Amniotic stem cell (primary cell): ENCODE measurements at places on chromosomes 1 and 21.

DNA sequence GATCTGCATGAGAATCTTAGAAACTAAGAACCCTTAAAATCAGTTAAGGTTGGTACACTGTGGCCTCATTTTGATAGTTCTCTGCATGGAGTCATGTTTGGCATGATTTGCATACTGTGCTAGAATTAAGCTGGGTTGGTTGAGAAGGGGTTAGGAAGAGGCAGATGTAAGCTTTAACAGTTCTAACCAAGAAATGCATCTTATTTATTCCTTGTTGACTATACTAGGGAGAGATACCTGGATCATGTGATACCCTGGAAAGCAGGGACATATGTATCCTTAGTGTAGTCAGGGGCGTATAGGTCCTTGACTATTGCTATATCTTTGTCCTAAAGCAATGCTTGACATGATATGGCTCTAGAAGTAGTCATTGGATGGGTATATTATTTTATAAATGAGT is 41.0 kb downstream of the CDC42 start:
- no peak for DNase-seq

GRCh38 chr1:10471411-10472219 is 714 bp downstream of the DFFA start:
- no peak for DNase-seq

DNA sequence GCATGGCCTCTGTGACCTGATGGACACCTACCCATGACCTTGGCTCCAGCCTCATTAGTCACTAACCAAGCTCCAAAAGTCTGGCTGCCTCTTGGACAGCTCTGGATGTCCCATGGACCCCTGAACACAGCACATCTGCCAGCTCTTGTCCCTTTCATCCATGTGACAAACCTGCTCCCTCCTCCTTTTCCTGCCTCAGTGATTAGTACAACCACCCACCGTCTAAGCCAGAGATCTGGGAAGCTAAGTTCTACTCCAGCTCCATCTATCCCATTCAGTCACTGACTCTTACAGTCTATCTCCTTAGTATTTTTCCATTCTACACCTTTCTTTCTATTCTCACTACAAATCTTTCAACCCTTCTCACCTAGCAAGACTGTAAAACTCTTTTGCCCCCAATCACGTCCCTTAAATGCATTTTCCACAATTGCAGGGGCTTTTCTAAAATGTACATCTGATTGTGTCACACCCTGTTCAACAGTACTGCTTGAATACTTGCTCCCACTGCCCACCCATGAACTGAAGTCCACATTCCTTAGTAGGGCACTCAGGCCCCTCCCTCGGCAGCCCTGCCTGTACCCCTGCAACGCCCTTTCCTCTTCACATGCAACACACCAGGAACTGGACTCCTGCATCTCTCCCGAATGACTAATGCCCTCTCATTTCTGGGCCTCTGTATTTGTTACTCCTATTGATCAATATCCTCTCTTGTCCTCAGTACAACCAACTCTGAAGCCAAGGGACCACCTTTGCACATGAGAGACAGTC is 7.2 kb downstream of the GPN2 start:
- no peak for DNase-seq

DNA sequence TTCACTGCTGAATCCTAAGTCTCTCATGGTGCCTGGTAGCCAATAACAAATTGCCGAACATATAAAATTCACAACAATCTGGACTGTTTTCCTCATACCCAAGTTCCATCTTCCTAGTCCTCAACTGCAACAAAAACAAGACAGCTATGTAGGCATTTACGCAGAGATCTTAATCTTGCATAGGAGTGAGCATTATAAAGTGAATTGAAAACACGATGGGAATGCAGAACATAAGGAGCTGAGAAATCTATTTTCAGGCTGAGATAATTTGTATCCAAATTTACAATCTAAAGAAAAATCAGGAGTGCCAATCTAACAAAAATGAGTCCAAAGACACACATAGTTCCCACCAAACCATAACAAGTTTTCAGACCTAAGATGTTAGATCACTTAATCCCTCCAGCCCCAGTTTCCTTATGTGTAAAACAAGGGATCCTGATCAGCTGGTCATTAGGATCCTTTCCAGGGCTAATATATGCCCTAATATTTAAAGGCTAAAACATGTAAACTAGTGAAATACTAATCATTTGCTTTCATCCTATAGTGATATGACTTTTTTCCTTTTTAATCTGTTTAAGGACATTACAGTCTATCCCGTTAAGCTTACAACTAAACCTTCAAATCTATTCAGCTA is 1.9 kb downstream of the SLC16A1 start:
- no peak for DNase-seq

DNA sequence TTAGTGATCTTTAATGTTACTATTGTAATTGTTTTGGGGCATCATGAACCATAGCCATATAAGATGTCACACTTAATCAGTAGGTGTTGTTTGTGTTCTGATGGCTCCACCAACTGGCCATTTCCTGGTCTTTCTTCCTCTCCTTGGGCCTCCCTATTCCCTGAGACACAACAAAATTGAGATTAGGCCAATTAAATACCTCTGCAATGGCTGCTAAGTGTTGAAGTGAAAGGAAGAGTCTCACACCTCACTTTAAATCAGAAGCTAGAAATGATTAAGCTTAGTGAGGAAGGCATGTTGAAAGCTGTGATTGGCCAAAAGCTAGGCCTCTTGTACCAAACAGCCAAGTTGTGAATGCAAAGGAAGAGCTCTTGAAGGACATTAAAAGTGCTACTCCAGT is 30.7 kb downstream of the PPP2R5A start:
- no peak for DNase-seq

DNA sequence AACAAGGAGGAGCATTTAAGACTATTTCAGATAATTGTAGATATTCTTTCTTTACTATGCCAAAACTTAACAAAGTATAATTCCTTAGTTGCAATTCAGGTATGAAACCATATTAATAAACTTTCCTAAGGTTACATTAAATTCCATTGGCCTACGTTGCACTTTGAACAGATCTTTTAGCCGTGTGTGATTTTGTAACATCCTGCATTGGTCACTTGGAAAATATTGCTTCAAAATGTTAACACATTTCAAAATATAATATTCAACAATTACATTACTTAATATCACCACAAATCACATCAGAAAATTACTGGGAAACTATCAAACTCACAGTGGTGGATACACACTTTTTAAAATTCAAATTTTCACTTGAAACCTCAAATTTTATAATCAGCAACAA is 20.2 kb downstream of the ETS2 start:
- DNase-seq = no peak

- no peak for DNase-seq
Observed at GRCh38 chr1:9657521-9658032, 6.0 kb downstream of the PIK3CD start.

DNA sequence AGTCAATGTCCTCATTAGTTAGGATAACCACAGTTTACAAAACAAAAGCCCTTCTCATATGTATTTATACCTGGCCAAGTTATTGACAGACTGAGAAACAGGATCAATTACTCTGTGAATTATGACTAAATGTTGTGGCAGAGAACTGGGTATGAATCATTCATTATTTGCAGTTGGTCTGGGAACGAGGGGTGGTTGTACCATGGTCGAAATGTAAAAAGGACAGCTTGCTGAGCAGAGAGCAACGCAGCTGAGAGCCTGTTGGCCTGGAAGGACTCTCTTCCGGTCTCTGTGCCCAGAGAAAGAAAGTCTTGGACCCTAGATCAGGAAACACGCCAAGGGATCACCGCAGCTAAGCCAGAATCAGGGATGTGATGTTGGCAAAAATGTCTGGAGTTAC is 169.6 kb downstream of the DISC1 start:
- DNase-seq = no peak

DNA sequence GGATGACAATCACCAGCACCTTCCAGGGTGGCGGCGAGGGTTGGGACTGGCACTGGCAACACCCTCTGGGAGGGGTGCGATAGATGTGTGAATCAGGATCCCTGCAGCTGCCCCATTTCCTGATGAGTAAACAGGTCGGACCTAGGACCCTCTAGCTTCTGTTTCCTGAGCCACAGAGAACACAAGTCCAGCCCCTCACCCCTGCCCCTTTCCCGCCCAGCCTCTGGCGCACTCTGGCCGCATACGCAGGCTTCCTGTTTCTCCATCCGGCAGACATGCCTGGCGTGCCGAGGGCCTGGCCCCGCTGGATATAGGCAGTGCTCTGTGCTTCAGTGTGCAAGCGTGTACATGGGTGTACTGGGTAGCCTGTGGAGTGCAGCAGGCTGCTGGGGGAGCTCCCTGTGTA is 4.6 kb downstream of the PEAR1 start:
- DNase-seq = no peak

DNA sequence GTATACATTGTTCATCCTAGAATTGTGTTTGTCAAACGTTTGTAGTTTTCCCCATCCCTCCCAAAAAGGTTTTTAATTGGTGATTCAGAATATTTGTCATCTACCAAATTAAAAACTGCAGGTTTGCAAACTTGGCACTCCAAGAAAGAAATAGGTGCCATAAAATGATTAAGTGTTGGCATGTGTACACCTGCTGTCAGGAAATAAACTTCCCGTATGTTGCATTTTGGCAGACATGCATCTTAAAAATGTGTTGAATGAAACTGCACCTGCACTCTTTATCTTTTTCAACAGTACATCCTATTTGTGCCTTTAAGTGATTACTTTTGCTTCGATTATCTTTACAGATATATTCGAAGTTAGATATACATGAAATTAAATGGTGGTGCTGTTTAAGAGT is 7.3 kb downstream of the B3GALT2 start:
- no peak for DNase-seq

- no peak for DNase-seq
Observed at GRCh38 chr1:234458352-234459017, 20.5 kb downstream of the TARBP1 start.

- no peak for DNase-seq
Observed at GRCh38 chr1:155210314-155211104, 2.0 kb downstream of the MTX1 start.

DNA sequence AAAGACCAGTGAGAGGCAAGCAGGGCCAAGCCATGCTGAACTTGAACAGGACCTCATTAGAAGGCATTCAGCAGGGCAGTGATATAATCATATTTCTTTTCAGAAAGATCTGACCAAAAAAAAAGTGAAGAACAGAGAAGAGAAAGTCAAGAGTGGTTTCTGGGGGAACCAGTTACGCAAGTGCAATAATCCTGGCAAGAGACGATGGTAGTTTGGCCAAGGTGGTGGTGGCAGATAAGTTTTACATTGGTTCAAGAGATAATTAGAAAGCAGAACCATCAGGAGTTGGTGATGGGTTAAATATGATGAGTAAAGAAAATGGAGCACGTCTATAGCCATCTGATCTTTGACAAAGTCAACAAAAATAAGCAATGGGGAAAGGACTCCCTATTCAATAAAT is 54.3 kb downstream of the ZSWIM5 start:
- DNase-seq = no peak

- no peak for DNase-seq
Observed at GRCh38 chr1:242522996-242523718, 1.3 kb downstream of the PLD5 start.

DNA sequence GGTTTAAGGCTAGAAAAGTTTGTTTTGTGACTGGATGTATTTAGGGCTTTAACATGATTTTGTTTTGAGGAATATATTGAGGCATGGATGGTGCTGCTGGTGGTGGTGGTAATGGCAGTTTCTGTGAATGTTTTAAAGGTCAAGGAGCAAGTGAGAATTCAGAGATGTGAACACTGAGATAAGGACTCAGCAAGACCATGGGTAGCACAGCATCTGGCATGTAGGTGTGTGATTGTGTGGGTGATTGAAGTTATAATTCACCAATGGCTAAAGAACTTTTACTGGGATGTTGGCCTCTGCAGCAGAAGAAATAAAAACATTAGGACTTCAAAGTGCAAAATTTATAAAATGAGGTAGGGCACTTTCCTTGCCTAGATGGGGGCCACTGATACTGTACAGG is 65.9 kb downstream of the MACF1 start:
- no peak for DNase-seq

DNA sequence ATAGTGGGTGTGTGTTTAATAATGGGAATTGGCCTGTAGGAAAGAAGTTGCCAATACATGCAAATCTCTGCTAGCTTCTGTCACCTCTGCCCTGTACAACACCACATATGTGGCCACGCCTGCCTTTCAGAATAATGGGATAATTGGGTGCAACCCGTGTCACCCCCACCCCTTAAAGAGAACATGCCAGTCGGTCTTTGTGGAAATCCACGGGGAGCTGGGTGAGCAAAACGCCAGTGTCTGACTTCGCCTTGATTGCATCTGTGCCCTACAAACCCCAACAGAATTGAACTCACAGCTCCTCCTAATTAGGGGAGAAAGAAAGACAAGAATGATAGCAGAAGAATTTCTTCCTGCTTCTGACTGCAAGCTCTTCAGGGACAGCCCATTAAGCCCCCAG is 6.4 kb upstream of the PLXNA2 start:
- DNase-seq = no peak

DNA sequence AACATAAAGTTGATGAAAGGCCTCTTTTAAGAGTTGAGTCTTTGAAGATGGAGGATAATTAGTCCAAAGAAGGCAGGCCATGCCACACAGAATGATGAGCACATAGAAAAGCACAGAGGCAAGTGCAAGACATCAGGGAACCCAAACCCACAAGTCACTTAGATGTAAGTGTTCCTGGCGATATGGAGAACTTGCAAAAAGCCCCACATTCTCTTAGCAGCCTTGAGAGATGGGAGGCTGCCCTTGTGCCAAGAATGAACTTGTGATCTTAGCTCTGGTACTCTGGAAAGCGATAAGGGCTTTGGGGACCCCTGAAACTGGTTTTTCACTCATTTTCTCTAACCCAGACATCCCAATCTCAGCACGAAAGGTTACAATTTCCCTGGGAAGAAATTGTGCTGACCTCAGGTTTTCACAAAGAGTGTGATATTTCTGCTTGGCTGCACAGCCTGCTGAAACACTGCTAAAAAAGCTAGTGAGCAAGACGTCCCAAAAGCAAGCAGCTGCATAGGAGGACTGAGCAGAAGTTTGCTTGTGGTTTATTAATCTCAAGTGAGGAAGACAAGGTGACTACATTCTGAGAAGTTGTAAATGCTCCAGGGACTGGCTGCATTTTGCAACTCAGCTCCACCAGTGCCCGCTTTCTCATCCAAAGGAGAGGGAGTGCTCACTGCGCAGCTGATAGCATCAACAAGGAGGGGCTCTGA is 496.9 kb upstream of the CAMK1G start:
- DNase-seq = no peak

GRCh38 chr1:59045137-59045536 is 251.8 kb upstream of the FGGY start:
- DNase-seq = no peak

DNA sequence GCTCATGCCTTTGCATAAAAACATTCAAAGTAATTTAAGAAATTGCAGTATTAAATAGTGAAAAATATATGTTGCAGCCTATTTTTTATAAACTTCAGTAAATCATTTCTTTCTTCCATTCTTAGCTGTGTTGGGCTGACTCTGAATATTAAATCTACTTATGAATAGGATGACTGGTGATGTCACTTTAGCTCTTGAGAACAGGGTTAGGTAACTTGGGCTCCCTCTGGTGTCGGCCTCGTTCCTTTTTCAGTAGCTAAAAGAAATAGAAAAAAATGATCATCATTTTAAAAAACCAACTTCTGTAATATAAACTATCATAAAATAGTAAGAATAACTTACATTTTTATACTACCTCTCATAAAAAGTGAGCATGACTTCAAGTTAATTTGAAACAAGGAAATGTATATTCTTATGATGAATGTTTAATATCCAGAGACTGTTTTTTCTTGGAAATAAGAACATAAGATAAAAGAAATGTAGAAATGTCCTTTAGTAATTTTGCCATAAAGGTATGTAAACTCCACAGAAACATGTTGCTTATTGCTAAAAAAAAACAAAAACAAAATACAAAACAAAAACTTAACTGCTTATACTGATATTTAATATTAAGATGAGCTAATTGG is 26.8 kb upstream of the NCAM2 start:
- DNase-seq = peak; percentile 21

- DNase-seq = no peak
Observed at GRCh38 chr1:81226603-81226928, 574.2 kb upstream of the ADGRL2 start.
